ENCODE measurements at places on chromosomes 5 and 9. TPM values are rescaled to one million over a fixed set of nuclear protein-coding genes. Genes with fewer than 3 reads are reported as not detected.

DNA sequence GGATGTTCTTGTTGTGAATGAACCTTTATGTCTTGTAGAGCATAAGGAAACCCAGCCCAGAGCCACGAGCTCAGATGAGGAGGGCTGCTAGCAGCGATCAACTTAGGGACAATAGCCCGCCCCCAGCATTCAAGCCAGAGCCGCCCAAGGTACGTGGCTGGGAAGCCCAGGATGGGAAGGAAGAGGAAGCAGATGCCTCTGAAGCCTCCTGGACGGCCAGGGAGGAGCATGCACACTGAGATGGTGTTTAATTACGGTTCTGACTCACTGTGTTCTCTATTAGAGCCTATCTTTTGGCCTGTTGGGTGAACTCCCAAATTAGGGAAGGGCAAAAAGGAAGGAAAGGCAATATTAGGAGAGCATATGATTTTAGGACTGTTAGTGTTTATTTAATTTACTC, 75.3 kb downstream of the TJP2 start:
- no peaks in the 10 kb centered on the region for H3K27me3 ChIP-seq
- H3K4me3 ChIP-seq = no peak overlapping the region
- peaks cover 60% of the 10 kb centered on the region for H3K36me3 ChIP-seq
- peak; percentile 37 for DNase-seq
- peaks cover 26% of the 10 kb centered on the region for H3K4me1 ChIP-seq

DNA sequence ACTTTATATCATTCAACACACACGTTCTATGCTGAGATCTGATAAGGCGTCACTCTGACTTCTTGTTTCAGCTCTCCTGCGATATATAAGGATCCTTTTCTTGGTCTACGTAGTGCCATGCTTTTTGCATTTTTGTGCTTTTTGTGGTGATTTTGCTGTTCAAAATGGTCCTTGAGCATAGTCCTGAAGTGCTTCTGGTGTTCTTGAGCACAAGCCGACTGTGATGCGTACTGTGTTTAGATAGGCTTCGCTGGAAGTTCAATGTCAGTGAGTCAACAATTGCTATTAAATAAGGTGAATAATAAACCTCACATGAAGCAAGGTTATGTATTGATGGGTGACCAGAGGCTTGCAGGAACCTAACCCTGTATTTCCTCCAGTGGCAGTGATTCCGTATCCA, 46.8 kb downstream of the ACO1 start:
- H3K4me1 ChIP-seq = peaks cover 14% of the 10 kb centered on the region
- no peak overlapping the region for H3K4me3 ChIP-seq
- H3K27ac ChIP-seq = no peak overlapping the region
- peaks cover 20% of the 10 kb centered on the region for H3K36me3 ChIP-seq

- DNase-seq = no peak
- H3K27ac ChIP-seq = peak overlapping the region; percentile 87
- peaks cover 2% of the 10 kb centered on the region for H3K27me3 ChIP-seq
- no peaks in the 10 kb centered on the region for H3K36me3 ChIP-seq
Observed at GRCh38 chr9:108933231-108933717, 650 bp downstream of the ELP1 start.

- H3K36me3 ChIP-seq = no peaks in the 10 kb centered on the region
- peak; percentile 22 for DNase-seq
- H3K4me3 ChIP-seq = no peak overlapping the region
- no peak overlapping the region for H3K27ac ChIP-seq
- H3K4me1 ChIP-seq = peaks cover 2% of the 10 kb centered on the region
Observed at GRCh38 chr5:96483878-96484277, 50.8 kb upstream of the PCSK1 start.

- peaks cover 9% of the 10 kb centered on the region for H3K4me1 ChIP-seq
- H3K27me3 ChIP-seq = peaks cover 16% of the 10 kb centered on the region
- no peaks in the 10 kb centered on the region for H3K36me3 ChIP-seq
- no peak overlapping the region for H3K27ac ChIP-seq
- no peak for DNase-seq
Observed at GRCh38 chr9:37645903-37646506, 4.7 kb upstream of the FRMPD1 start.

- no peaks in the 10 kb centered on the region for H3K27me3 ChIP-seq
- no peaks in the 10 kb centered on the region for H3K4me1 ChIP-seq
- H3K27ac ChIP-seq = no peak overlapping the region
Observed at GRCh38 chr5:79143684-79144379, 32.2 kb downstream of the BHMT start.

GRCh38 chr5:79697222-79698170, 7.9 kb downstream of the CMYA5 start:
- H3K27ac ChIP-seq = no peak overlapping the region
- H3K36me3 ChIP-seq = no peaks in the 10 kb centered on the region

- H3K27me3 ChIP-seq = peaks cover 1% of the 10 kb centered on the region
- no peak overlapping the region for H3K4me3 ChIP-seq
- H3K27ac ChIP-seq = no peak overlapping the region
- H3K4me1 ChIP-seq = peaks cover 39% of the 10 kb centered on the region
- DNase-seq = no peak
Observed at GRCh38 chr9:532707-533106, 308.8 kb upstream of the DMRT1 start.

DNA sequence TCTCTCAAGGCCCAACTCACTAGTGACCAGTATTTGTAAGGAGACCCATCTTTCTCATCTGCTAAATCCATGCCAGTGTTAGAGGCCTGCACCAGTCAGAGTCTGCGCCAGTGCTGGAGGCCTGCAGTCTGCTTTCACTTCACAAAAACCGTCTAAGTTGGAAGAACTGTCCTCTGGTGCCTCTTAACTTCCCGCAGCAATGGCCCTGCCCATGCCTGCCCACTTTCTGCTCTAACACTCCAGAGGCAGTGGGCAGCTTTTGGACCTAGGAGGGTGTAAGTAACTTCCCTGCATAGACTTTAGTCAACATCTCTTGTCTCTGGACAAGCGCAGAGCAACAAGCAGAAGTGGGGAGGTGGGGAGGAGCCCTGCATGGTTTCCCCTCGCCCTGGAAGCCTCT, 152.9 kb downstream of the AUH start:
- no peaks in the 10 kb centered on the region for H3K27me3 ChIP-seq
- no peak for DNase-seq
- no peak overlapping the region for H3K27ac ChIP-seq

AMBP gene
- total RNA-seq = not detected

SPRY4 gene
- 74.2 TPM for total RNA-seq

PRDM9 gene
- not detected for total RNA-seq

TRPM3 gene
- total RNA-seq = 0.54 TPM

SKP2 gene
- total RNA-seq = 41.3 TPM

NSG2 gene
- total RNA-seq = not detected

Measured in endothelial cell (in vitro differentiated cells).